ENCODE measurements at places on chromosomes 4 and X.

GRCh38 chr4:47334652-47335051 is 128.8 kb downstream of the COMMD8 start:
- DNase-seq, result no peak

DNA sequence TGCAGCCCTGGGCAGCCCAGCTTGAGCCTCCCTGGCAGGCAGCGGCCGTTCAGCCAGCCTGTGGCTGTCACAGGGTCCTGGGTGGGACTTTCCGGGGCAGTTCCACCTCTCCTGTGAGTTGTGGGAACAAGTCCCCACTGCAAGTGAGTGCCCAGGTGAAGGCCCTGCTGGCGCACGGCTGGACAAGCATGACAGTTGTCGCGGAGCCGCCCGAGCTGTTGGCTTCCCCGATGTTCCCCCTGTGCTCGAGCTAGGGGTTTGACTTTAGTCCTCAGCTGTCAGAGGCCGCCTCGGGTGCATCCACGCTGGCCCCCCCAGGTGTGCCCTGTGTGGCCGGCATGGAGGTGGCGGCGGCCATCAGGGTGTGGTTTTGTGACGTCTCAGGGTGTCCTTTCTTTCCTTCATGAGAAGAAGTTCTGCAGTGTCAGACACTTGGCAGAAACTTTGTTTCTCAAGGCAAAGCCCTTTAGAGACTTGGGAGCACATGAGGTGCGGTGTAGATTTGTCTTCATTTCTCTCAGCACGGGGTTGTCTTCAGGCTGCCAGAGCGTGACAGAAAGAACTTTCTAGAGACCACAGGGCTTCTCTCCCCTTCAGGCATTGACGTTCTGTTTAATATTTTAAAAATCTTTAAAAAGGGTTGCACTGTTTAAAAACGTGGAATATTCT is 69.4 kb upstream of the HGFAC start:
- no peak for DNase-seq

GRCh38 chr4:158005021-158005420 is 167.8 kb downstream of the GASK1B start:
- no peak for DNase-seq

DNA sequence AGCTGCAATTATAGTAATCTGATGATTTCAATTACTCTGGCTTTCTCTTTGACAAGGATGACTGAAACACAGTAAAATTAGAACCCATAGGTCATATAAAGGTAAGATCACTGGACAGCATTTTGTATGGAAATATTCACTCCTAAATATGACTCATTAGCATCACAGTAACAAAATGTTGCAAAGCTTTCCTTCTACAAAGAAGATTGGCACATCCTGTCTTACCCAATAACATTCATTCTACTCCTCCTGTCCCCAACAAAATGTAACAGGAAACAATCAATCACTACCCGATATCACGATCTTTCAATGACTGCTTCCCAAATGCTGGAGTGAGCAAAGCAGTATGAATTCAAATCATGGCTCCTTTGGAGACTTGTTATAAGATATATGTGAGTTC is 95.3 kb downstream of the FANCB start:
- no peak for DNase-seq

DNA sequence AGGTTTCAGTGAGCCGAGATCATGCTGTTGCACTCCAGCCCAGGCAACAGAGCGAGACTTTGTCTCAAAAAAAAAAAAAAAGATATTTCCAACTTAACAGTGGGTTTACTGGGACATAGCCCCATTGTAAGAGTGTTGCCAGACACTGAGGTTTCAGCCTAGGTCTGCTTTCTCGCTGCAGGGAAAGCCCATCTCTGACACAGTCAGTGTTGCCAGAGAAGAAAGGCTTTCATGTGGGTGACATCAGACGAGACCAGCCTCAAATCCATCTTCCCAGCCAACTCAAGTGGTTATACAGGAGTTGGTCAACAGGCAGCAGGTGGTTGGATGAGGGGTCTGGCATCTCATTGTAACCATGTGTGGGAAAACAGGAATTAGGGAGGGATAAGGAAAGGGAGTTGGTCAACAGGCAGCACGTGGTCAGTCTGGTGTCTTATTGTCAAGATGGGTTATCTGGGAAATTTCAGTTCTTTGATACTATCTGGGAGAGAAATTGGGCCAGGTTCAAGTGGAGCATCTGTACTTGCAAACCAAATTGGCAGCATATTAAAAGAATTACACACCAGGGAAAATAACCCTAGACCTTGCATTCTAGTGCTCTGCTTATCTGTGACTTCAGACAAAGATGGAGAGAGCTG is 41.1 kb downstream of the NELFA start:
- DNase-seq, result no peak

- DNase-seq, result no peak
Observed at GRCh38 chr4:165360041-165360695, 18.6 kb upstream of the CPE start.

DNA sequence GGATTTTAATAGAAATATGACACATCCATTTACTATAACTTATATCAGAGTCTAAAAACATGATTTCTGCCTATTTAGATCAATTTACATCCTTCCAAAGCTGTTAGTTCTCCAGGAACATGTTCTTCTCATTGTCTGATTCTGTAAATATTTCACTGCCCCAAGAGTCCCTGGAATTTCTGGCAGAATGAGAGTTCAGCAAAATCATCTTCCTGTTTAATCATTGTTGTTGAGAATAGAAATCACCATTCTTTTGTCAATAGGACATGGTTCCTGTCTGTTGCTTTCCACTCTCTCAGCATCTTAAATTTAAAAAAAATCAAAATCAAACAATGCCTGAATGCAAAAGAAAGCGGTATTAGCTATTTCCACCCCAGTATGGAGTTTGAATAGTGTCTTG is 172.8 kb upstream of the FRMPD4 start:
- DNase-seq, result no peak

DNA sequence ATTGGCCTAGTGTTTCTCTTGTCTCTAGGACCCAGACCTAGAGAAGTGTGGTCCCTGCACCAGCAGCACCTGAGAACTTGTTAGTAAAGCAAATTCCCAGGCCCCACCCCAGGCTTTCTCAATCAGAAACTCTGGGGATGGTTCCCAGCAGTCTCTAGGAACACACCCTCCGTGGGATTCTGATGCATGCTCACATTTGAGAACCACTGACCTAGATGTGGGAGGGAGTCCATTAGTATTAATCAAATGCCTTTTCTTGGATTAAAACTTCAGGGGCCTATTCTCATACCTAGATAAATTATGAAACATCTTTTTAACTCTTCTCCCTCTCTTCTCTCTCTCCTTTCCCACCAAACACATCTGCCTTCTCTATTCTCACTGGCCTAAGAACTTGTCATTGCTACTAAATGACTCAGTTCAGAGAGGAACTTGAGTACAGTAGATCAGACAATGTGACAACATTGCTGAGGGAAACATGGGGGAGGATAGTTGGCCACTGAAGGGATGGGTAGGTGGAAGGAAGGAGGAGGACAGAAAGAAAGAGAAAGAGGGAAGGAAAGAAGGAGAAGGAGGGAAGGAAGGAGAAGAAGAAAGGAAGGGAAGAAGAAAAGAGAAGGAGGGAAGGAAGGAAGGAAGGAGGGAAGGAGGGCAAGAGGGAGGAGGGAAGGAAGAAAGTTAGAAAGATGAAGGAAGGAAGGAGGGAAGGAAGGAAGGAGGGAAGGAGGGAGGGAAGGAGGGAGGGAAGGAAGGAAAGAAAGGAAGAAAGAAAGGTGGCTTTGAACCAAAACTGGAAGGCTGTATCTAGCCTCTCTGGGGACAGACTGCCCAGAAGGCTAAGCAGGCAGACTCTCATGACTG is 132.7 kb upstream of the MAP3K15 start:
- no peak for DNase-seq

GRCh38 chr4:70583952-70584834 is 7.9 kb upstream of the AMBN start:
- no peak for DNase-seq

DNA sequence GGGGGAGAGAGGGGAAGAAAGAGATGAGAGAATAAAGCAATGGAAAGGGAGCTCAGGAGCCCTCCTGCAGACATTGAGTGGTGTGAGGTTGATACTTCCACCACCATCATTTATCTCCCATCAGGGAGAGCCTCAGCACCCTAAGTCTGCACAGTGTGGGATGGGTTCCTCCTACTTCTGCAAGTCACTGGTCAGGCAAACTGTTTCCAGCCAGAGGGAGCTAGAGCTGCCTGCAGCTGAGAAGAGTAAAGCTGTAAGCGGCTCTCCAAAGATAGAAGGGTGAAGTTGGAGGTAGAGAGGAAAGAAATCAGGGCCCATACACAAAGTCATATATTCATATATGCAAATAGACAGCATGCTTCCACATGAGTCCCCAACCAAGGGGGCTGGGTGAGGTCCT is 21.9 kb upstream of the ZNF81 start:
- DNase-seq, result no peak

- no peak for DNase-seq
Observed at GRCh38 chr4:75634281-75634680, 4.0 kb upstream of the CDKL2 start.

DNA sequence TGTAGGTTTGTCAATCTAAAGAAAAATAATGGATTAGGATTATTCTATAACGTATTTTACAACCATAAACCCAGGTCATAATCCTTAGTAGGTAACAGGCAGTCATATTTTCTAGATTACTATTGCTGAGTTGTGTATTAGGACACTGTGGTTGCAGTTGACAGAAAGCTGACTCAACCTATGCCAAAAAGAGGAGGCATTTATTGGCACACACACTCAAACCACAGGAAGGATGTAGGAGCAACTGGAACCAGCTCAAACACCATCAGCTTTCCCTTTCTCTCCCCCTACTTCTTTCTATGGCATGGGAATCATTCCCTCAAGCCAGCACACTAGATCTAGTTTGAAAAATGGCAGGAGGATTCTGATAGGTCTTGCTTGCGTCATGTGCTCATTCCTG is 136.4 kb upstream of the FAM9C start:
- DNase-seq, result no peak

DNA sequence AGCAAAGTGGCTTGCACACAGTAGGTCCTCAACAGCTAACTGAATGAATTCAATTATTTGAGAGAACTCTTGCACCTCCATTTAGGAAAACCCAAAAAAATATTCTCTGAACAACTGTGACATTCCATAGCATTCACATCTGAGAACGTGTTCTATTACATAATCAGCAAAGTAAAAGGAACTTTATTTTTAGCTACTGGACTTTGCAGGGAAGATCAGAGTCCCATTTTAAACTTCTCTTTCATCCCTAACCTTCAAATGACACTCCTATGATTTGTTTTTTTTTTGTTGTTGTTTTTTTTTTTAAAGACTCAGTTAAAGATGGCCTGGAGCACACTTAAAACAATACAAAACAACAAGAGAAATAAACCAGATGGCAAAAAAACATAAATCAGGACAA is 30.9 kb downstream of the RAI2 start:
- no peak for DNase-seq

DNA sequence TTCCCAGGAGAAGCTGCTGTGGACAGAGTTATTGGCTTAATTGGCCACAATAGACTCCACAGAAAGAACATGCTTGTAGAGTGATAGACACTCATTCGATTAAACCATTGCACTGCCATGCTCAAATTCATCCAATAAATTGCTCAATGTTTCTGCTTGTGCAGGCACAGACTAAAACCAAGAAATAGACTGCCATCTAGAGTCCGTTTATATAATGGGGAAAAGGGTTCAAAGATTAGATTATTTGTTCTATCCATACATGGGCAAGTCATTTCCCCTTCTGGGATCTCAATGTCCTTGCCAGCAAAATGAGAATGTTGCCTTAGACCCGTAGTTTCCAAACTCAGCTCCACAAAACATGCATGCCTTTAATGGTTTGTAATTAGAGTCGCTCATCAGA is 8.7 kb downstream of the SMIM10 start:
- DNase-seq, result no peak

GRCh38 chr4:27049239-27049829 is 188.7 kb downstream of the STIM2 start:
- DNase-seq, result no peak

- no peak for DNase-seq
Observed at GRCh38 chr4:30103455-30103854, 616.7 kb upstream of the PCDH7 start.

DNA sequence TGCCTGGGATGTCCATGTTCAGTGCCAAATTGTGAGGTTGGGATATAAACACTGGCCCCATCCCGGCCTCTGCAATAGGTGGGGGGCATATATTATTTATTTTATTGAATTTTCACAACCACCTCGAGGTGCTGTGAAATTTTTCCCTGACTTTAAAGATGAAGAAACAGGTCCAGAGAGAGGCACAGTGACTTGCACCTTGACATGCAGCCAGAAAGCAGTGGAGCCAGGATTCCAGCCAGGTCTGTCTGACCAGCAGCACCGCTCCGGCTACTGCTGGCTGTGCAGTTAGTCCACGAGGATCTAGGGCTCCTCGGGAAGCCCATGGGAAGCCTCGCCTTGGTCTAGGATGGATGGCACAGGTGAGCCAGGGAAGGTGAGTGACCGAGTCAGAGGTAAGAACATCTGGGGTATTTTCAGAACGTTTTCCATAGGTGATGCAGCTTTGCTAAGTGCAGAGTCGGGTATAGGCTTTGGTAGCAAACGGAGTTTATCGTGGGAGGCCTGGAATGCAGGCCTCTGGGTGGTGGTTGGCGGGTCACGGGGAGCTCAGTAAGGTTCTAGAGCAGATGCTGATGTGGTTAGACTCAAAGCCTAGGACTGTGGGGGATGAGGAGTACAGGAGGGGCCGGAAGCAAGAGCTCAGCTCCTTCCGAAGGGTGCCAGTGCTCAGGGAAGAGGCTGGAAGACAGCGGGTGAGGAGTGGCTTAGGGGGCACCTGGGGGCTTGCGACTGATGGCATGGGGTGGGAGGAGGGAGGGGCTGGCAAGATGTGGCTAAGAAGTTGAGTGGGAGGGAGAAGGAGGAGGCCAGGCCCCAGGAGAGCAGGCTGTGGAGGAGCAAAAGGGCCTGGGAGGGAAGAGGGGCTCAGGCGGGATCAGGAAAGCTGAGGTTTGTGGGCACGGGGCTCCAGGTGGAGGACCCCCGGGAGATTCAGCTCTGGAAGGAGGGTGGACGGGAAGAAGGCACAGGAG is 107.7 kb upstream of the LRPAP1 start:
- DNase-seq, result no peak

DNA sequence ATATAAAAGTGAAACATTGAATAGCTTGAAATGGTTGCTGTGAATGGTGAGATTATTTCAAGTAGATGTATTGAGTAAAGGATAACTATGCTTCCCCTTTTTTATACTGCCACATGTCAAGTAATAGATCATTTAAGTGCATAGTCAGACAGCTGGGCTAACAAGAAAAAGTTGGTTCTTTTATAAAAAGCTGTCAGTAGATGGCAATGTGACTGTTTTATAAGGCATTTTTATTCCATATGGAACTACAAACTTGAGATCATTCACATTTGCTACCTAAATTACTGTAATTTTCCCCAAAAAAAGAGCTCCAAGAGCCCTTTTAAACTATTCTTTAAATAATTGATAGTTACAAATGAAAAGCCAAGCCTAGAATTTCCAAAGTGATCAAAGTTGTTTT is 831.0 kb downstream of the C4orf33 start:
- no peak for DNase-seq

- DNase-seq, result no peak
Observed at GRCh38 chrX:82127228-82128123, 925.6 kb downstream of the SH3BGRL start.

- no peak for DNase-seq
Observed at GRCh38 chr4:127045861-127046260, 586.9 kb upstream of the INTU start.

Data from stimulated activated CD8-positive, alpha-beta memory T cell treated with anti-CD3 and anti-CD28 coated beads, Interleukin-4, amount 100 ng/mL, for 24 hours (primary cell).